GM13977 (cell line): ENCODE measurements at places on chromosomes 3 and 15.

DNA sequence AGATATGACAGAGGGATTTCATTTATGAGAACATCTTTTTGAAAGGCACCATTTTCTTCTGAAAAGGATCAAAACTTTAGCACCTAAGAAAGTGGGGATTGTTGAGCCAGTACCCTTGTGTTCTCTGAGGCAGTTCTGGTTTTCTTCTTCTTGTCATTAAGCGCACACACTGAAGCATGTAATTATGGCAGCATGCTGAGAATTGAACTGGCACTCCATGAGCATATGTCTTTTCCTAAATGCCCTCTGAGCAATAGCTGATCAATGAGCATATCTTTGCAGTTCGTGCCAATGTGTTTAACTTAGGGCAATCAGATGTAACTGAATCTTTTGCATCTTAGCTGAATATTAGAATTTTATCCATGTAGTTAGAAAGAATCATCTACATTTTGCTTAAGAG is 53.9 kb upstream of the VGLL3 start:
- DNase-seq = no peak

DNA sequence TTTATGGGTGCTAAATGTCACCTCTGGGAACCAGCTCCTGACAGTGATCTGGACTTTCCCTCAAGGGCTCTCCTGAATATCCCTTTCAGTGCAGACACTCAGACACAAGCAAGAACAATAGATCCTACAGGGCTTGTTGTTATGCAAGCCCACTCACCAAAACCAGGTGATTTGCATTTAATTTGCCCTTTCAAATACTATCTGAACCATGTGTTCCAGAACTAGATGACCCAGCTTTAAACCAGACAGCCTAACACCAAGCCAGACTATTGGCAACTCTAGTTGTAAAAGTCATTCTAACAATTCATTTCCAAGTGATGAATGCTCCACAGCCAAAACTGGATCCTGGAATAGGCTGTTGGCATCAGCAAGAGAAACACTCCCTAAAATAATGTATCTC is 5.6 kb upstream of the ATP8B4 start:
- DNase-seq = no peak

- peak; percentile 42 for DNase-seq
Observed at GRCh38 chr3:69204315-69204957, 82.0 kb upstream of the LMOD3 start.

- no peak for DNase-seq
Observed at GRCh38 chr15:43346305-43346704, 15.9 kb upstream of the LCMT2 start.

DNA sequence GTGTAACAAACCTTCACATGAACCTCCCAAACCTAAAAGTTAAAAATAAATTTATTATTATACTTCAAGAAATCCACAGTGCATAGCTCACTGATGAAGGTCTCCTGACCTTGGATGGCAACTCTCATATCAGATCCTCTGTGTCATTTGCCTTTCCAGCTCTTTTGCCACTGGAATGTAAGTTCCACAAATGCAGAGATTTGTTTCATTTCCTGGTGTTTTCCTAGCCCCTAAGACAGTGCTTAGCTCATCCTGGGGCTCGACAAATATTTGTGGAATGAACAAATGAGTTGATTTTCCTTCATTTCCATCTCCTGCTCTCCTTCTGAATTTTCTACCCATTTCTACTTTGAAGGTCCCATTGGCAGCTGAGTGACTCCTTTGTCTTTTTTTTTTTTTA is 56.0 kb downstream of the FRMD4B start:
- no peak for DNase-seq

GRCh38 chr15:45199136-45199810 is 11.5 kb upstream of the SHF start:
- no peak for DNase-seq

GRCh38 chr3:170605490-170605889 is 19.6 kb upstream of the SLC7A14 start:
- DNase-seq = no peak

- no peak for DNase-seq
Observed at GRCh38 chr3:22594990-22595389, 608.1 kb upstream of the UBE2E2 start.

GRCh38 chr3:141257961-141258360 is 26.3 kb downstream of the PXYLP1 start:
- no peak for DNase-seq

GRCh38 chr15:31346367-31347066 is 19.9 kb downstream of the KLF13 start:
- DNase-seq = peak; percentile 71

DNA sequence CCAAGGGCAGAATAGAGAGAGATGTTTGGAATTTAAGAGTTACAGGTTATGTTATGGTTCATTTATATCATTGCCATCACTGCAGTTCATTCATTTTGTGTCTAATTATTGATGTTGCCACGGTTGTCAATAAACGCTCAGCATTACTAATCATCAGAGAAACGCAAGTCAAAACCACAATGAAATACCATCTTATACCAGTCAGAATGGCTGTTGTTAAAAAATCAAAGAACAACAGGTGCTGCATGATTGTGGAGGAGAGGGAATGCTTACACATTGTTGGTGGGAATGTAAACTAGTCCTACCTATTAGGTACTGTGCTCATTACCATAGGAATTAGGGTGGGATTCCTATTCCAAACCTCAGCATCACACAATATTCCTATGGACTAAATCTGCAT is 350.5 kb downstream of the TIGIT start:
- DNase-seq = no peak

DNA sequence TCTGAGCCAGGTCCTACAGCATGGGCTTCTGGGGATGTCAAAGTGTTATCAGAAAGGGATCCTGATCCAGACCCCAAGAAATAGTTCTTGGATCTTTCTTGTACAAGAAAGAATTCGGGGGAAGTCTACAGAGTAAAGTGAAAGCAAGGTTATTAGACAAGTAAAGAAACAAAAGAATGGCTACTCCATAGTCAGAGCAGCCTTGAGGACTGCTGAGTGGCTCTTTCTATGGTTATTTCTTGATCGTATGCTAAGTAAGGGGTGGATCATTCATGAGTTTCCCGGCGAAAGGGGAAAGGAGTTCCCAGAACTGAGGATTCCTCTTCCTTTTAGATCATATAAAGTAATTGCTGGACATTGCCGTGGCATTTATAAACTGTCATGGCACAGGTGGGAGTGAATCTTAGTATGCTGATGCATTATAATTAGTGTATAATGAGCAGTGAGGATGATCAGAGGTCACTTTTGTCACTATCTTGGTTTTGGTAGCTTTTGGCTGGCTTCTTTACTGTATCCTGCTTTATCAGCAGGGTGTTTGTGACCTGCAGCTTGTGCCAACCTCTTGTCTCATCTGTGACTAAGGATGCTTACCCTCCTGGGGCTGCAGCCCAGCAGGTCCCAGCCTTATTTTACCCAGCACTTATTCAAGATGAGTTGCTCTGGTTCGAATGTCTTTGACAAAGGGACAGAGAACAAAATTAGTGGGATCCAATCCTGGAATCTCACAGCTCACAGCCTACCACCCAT is 41.0 kb downstream of the CRYGS start:
- no peak for DNase-seq

GRCh38 chr15:39588531-39589192 is 7.8 kb downstream of the THBS1 start:
- no peak for DNase-seq

DNA sequence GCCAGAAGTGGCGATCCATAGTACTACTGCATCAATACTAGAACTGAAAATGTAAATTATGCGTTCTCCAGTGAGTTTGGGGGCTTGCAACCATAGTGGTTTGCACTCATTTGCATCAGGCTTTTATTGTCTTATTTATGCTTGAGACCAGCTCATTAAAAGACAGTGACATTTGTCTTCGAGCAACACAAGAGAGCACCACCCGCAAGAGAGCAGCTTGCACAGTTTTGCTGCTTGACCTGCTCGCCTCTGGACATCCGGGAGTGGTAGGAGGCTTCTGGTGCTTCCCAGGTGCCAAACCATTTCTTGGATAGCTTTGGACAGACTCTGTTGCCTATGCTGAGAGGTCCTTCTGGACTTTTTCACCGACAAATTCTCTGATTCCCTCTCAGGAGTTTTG is 294.6 kb downstream of the MEX3B start:
- no peak for DNase-seq

GRCh38 chr3:74045000-74045399 is 420.3 kb upstream of the PDZRN3 start:
- no peak for DNase-seq

GRCh38 chr15:84638103-84638502 is 16.0 kb downstream of the WDR73 start:
- DNase-seq = no peak

GRCh38 chr15:35186346-35186745 is 101.3 kb upstream of the NANOGP8 start:
- DNase-seq = no peak

DNA sequence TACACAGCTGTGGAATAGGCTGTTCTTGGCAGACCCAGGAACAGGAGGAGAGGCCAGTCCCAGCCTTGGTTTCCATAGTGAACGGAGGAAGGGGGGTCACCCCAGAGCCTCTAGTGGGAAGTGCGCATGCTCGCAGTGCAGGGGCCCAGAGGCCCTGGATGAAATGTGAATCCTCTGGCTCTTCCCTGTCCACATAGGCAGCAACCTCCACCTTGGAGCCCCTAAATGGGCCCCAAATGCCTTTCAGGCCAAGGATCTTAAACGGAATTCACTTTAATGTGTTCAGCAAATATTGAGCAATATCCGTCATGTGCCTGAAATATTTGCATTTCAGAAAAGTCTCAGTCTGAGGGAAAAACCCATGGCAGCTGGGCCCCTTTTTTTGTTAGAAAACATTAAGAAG is 3.3 kb upstream of the NDN start:
- DNase-seq = no peak

- DNase-seq = no peak
Observed at GRCh38 chr3:171346019-171346418, 114.2 kb downstream of the TNIK start.

DNA sequence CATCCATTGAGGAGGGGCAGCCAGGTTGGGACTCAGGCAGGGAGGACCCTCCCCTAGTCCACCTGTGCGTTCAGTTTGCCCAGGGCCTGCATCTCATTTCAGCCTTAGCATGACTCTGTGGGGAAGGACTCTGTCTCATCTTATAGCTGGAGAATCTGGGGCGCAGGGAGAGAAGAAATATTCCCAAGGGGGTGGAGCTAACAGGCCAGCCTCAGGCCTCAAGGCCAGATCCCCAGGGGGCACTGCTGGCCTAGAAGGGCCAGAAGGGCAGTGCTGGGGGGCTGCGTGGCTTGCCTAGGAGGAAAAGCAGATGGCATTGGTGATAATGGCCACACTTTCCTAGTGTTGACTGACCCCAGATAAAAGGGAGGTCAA is 10.9 kb downstream of the AMOTL2 start:
- DNase-seq = no peak

DNA sequence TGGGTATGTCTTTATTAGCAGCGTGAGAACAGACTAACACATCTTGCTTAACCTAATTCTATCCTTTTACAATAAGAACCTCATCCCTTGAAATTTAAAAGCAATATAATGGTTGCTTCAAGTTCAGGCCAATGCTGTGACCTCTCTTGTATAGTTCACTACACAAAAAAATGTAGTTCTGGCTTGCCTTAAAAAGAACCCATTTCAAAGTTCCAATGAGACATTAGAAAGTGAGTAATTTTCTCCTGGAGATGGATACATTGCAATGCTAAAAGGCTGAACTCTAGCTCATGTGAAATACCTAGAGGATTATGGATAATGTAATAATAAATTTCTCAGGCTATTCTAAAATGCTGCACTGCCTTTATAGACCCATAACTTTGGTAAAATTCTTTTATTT is 47.8 kb downstream of the ATP13A4 start:
- DNase-seq = no peak

DNA sequence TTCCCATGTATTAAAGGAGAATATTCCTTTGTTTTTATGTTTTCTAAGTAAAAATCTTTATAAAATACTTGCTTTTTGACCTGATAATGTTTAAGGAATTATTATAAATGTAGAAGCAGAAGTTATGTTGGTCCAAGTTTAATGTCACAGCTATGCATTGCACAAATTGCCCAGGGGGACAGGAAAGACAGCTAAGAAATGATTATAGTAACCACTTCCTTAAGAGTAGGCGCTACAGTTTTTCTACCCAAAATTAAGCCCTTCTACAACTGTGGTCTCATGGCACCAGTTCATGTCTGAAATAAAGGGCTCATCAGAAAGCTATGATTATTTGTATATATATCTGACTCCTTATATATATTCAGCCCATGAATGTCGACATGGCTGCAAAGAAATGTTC is 176.4 kb downstream of the GBE1 start:
- DNase-seq = no peak
